ENCODE measurements at places on chromosomes 12 and 14.
A peak's percentile ranks its signal among the peaks of the same experiment; 100 is the strongest.

GRCh38 chr14:96049932-96050331, 10.8 kb downstream of the C14orf132 start:
- DNase-seq = no peak

GRCh38 chr14:72094844-72095582, 162.8 kb downstream of the RGS6 start:
- no peak for DNase-seq

DNA sequence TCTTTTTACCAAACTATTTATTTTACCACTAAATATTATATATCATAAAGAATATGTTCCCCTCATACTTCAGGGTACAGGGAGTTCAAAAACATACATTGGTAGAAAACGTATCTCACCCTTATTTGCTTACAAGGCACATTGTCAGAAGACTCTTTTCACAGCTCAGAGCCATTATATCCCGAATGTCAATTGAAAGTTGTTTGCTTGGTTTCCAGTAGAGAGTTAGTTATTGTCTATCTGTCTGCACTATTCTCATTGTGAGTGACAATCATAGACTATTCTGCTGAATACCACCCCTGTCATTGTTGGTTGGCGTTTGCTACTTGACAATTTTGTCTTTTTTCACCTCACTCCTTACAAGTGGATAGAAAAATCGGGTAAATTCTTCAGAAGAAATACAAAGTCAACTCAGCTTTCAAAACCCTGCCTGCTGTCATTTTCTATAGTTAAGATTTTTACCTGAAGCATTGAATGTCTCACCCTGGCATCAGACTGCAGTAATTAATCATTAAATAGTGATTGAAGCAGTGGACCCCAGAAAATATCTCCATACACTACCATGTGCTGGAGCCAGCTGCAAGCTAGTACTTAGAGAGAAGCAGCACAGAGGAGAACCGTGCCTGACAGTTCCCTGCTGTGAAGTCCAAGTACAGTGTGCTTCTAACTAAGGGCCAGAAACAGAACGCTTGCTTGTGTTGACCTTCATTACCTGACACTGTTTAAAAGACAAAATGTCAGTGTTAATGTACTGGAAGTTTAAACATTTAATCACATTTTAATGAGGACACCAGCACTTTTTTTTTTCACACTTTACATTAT, 510.6 kb downstream of the RERGL start:
- DNase-seq = no peak

GRCh38 chr12:78820946-78821345, 43.6 kb upstream of the SYT1 start:
- DNase-seq = no peak

DNA sequence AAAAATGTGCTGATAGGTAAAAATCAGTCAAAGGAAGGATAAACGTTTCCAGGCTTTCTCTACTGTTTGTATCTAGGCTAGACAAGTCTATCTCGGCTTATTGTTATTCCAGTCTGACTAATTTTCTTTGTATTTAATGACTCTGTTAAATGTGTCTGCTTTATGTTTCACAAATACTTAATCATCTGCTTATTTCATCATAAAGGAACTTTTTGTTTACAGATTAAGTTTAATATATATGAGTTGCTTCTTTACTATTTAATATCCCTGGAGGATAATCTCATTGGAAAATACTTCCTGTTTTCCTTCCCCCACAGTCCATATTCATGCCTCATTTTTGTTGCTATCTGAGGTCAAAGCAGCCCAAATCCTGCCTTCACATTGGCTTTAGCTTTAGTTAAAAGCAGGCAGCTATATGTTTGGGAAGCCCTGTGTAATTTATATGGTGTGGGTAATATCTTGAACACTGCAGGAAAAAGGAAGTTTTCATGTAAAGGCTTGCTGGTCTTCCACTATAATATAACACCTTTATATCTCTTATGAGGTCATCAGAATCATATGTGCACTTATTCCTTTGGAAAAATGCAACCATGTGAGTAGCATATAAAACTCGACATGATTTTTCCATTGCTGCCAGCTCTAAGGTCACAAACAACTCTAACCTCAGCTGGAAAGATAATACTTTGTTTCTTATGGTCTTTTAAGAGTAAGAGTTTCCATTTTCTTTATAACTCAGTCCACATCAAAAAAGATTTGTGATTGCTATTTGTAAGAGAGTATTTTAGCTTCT, 76.8 kb downstream of the ALX1 start:
- no peak for DNase-seq

GRCh38 chr14:92728759-92729364, 19.6 kb downstream of the LGMN start:
- DNase-seq = no peak

- no peak for DNase-seq
Measured at GRCh38 chr14:72604133-72604532, 289.8 kb downstream of the DPF3 start.

DNA sequence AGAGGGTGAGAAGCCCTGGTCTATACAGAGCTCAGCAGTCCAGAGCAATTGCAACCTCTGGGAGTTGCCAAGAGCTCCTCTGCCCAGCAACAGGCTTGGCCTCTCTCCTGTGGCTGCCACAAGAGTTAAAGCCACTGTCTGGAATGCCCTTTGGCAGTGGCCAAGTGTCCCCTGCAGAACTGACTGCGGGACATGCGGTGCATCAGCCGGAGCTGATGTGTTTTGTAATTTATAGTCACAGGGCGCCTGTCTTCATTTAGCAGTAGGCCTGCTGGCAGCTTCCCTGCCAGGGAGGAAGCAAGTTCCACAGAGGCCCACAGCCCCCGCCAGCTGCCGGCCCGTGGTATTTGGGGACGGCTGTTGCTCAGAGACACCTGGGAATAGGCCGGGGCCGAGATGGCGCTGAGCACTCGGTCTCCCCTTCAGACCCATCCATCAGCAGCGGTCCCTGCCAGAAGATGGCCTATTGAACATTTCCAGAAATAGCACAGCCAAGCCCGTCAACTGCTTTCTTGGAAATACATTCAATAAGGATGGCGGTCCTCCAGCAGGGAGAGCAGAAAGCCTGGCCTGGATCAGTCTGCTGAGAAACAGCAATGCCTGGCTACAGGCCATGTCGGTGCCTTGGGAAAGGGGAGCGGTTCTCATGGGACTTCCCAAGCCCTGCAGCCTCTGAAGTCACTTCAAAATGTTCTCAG, 217.4 kb downstream of the CRADD start:
- no peak for DNase-seq

DNA sequence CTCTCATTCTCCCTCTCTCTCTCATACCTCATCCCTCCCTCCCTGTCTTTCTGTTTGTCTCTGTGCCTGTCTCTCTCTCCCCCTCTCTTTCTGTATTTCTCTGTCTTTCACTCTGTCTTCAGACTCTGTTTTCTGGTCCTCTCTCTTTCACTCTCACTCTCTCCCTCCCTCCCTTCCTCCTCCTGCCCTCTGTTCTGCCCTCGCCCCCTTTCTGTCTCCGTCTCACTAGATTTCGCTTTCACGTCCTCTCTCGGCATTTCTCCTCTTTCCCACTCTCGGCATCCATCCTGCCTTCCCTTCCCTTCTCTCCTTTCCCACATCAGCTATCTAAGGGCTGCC, 183.0 kb downstream of the PHETA1 start:
- no peak for DNase-seq

DNA sequence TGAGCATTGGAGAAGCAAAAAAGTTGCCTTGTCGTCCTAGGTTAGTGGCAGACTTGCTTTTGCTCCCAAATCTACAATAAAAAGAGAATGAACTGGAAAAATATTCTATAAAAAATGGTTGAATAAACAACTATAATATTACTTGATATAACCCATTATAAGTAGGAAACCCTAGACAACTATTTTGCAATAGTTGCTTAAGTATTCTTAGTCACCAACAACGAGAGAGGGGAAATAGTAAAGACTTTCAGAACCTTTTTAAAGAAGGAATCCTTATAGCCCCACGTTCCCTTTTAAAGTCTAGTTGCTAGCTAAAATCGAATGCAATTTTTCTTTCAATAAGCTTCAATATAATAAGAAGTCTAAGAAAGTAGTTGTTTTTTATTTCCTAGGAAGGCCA, 17.5 kb downstream of the AQP6 start:
- DNase-seq = no peak

- DNase-seq = no peak
Measured at GRCh38 chr14:95876761-95877538, at the start of gene TUNAR. TUNAR (plus strand) TSS chr14:95876832.

GRCh38 chr14:51868405-51868804, 8.0 kb downstream of the GNG2 start:
- DNase-seq = no peak

GRCh38 chr12:69566603-69567002, 18.7 kb upstream of the CCT2 start:
- DNase-seq = no peak

DNA sequence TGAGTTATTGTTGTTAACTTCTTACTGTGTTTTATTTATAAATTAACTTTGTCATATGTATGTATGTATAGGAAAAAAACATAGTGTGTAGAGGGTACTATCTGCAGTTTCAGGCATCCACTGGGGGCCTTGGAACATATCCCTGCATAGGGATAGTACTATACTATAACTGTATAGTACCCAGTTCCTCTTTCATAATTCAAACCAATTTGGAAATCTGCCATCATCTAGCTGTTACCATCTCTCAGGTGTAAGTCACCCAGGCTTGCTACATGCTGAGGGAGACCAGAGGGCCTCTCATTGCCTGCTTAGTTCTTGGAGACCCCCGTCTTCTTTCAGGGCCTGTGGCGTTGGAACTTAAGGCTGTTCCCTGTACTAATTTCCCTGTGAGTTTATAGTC, 12.9 kb upstream of the DCD start:
- DNase-seq = no peak

DNA sequence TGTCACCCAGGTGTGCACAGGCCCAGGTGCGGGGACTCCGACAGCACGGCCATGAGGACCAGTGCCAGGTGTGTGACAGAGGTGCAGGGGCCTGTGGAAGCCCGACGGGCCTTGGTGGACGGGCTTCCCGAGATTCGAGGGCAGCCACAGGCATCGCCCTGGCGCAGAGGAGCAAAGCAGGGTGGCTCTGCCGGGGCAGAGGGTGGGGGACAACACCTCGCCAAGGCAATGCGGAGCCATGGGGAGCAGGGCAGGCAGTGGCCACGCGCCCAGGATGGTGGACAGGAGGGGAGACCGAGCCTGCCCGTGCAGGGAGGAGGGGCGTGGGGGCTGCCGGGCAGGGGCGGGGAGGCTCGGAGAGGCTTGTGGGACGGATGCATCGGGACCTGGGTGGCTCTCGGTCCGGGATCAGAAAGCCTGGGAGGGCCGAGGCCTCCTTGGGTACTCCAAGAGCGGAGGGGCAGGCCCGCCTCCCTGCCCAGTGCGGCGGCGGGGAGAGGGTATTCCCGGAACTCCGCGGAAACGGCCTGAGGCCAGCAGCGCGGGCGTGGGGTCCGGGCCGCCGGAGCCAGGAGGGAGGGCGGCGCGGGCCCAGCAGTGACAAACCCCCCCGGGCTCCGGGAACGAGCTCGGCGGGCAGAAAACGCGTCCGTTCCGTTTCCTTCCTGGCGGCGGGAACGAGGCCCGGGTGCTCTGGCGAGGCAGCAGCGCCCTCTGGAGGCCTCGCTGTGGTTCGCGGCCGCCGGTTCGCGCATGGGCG, 1.6 kb downstream of the TMEM121 start:
- DNase-seq = peak; percentile 75

DNA sequence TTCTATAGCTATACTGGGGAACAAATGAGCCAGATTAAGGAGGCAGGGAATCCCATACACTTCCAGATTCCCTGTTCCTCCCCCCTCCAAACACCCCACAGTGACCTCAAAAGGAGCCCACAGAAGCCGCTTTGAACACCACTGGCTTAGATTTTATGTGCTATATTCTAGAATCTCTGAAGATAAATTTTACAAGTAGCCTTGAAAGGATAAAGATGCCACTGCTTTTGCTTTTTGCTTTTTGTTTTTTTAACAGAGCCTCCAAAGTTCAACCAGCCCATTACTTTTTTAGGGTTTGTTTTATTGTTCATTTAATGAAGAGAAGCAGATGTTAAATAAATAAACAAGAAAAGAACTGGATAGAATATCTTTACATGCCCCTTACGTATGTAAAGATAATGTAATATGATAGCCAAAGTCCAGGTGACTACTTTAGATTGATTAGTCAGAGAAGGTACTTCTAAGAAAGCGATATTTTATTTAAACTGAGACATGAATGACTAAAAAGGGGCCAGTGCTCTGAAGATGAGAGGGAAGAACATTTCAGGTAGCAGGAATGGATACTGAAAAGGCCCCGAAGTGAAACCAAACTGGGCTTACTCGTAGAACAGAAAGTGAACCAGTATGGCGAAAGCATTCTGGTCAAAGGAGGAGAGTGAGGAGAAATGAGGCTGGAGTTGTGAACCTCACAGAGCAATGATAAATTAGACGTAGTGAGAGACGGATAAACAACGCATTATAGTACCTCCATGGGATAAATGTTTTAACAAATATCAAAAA, 44.6 kb downstream of the DUSP6 start:
- DNase-seq = no peak

DNA sequence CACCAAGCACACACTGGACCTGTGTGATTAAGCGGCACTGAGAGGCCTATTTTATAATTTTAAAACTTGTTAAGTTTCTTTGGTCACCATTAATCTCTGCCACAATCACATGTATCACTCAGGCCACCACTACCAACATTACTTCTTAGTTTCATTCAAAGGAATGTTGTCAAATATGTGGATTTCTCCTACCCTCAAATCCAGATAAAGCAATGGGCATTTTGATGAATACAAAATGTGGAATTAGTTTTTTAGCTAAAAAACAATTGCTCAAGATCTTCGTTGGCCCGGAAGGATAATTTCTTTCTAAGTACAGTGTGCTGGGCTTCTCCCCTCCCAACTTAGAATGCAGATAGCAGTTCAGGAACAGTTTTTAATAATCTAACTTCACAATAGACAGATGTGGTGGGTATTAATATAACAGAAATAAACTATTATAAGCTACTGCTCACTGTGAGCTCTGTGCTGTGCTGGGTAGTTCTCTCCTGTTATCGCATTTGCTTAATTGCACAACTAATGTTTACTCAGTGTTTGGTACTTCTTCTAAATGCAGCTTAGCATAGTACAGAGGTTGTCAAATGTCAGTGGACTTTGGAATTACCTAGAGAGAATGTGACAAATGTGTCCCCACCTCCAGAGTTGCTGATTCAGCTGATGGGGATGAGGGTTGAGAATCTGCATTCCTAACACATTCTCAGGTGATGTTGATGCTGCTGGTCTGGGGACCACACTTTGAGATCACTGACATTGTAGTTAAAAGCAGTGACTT, 266.7 kb upstream of the AMIGO2 start:
- DNase-seq = no peak

GRCh38 chr14:95295600-95296376, 23.9 kb downstream of the CLMN start:
- DNase-seq = no peak

DNA sequence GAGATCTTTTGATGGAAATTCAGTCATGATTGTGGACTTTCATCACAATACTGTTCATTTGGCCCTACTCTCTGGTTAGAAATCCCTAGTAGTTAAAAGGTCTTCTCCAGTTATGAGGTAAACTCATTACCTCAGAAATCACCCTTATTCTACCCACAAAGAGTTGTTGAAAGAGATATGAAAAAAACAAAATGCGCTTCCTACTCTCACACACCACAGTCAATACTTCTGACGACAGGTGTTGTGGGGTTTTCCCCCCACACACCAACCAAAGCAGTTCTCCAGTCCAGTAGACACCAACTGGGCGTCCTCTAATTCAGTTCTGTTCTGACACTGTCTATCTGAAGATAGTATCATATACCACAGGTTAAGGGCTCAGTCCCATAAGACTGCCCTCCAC, 54.9 kb downstream of the TRMT5 start:
- DNase-seq = no peak

- DNase-seq = no peak
Measured at GRCh38 chr14:45258805-45259204, 5.8 kb upstream of the MIS18BP1 start.

Measured in activated T-helper 1 cell treated with anti-CD3 and anti-CD28 coated beads, Interleukin-12 subunit alpha, Interleukin-12 subunit beta, Interleukin-2, Interleukin-4 antibody, amounts not matched to agents 30 ng/mL and 10 ng/mL and 1 ng/mL, durations not matched to agents 14 hours and 24 hours and 36 hours (primary cell).